ENCODE measurements at places on chromosomes 4 and X. TPM values are rescaled to one million over a fixed set of nuclear protein-coding genes. Genes with fewer than 3 reads are reported as not detected.

TEC gene
- polyA plus RNA-seq, result 4.9 TPM

DNA sequence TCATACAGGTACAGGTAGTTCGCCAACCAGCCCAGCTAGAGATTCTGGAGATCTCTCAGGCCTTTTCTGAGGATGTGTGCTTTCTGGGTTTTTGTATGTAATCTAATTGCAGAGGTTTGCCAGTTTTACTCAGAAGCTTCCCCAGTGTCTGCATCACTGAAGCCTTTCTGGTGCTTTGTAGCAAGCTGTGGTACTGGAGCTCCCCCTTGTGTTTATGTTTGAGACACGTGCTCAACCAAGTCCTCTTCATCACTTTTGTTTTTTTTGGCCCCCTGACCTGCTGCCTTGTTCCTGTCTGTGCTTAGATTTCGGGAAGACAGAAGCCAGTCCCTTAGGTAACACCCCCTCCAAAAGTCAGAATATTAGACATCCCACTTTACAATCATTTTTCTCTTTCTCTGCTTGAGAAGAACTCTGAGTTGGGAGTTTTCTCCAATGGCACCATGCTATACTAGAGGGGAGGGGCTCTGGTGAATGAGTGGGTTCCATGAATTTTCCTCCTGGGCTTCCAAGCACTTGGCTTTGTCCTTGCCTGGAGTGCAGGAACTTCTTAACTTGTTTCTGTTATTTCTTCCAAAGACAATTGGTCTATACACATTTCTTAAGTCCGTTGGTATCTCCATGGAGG is 128.4 kb upstream of the TBC1D9 start:
- no peak for DNase-seq

- DNase-seq, result no peak
Observed at GRCh38 chr4:156472624-156473023, 499.0 kb downstream of the PDGFC start.

MAGEB1 gene
- polyA plus RNA-seq, result not detected

DNA sequence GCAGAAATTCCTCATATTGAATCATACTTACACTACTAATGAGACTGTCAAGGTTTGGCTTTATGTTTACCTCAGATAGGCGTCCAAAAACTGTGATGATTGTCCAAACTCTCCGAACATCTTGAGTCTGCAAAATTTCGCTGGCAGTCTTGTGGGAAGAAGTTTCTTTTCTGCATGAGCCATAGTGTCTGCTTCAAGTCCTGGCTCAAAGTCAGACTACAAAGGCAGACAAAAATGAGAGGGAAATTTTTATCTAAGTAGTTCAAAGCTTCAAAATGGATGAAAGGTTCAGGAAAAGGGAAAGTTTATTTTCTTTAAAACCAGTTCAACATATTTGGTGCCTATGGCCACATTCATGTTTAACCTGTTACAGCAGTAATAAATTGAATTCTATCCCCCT is 40.7 kb downstream of the PALLD start:
- no peak for DNase-seq

GRCh38 chr4:172692701-172693100 is 475.9 kb upstream of the GALNT7 start:
- no peak for DNase-seq

Data from right renal cortex interstitium (tissue), 3 donors.